NCI-H1694 (cell line): ENCODE measurements at places on chromosomes 5 and 9.
A peak's percentile ranks its signal among the peaks of the same experiment; 100 is the strongest.

GRCh38 chr5:32639943-32640342, 54.6 kb downstream of the SUB1 start:
- DNase-seq, result no peak

GRCh38 chr9:12748016-12748415, 26.8 kb upstream of the LURAP1L start:
- no peak for DNase-seq

DNA sequence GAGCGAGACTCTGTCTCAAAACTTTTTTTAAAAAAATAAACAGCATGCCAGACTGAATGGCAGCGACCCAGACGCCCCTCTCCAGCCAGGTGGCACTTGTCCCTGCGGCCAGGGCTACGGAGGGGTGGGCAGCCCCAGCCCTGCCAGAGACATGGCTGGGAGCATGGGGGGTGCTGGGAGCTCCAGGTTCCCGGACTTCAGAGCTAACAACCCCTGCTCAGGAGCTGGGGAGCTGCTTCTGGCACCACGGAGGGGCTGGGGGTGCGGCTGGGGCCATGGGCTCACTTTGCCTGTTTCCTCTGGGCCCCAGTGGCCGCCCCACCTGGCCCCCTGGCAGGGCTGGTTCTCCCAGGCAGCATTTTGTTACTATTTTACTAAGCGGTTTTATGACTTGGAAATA, 49.9 kb downstream of the SLC12A7 start:
- no peak for DNase-seq

DNA sequence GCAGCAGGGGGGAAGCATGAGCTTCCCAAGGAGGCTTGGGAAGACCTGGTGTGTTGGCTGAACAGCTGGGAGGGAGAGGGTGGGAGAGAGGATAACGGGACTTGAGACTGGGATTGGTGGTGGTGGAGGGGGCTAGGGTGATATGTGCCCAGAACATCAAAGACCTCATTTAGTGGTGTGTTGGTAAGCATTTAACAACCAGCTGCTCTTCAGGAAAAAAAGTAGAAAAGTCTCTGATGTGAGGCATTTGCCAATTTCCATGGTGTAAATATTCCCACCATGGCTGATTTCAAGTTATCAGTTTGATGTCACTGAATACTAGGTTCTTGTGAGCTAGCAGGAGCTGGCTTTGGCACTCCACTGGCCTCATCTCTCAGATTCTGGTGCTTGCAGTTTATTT, 170.8 kb downstream of the MACROH2A1 start:
- DNase-seq, result no peak

- DNase-seq, result no peak
Observed at GRCh38 chr9:120891884-120892747, 15.1 kb upstream of the PHF19 start.

DNA sequence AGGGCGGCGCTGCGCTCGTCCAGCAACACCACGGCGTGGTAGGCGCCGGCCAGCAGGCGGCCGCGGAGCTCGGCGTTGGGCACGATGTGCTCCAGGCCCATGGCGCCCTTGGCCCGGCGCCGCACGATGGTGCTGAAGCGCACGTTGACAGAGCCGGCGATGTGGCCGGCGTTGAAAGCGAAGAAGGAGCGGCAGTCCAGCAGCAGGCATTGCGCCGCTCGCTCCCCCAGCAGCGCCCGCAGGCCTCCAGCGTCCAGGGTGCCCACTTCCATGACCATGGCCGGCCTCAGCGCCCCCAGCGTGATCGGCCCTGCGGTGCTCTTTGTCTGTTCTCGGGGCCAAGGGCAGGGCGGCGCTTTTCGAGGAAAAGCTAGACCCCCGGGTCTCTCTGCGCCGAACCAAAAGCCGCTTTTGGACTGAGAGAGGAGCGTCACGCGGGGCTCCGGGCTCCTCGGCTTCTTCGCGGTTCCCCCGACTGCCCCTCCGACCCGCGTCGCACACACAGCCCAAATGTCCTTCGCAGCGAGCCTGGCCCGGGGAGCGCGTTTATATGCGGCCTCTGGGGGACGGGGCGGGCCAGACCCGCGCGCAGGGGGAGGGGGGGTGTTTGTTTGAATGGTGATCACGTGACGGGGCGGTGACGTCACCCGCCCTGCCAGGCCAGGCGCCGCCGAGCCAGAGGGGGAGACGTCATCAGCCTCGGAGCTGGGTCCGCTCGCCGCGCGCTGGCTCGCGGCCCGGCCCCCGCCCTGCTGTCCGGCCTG, at the start of gene DUSP1:
Gene DUSP1, minus strand, starts transcription at position 521 of the 764 bp plus-strand sequence. Its CDS starts 243 bp downstream, at position 278.
- DNase-seq, result peak; percentile 79

DNA sequence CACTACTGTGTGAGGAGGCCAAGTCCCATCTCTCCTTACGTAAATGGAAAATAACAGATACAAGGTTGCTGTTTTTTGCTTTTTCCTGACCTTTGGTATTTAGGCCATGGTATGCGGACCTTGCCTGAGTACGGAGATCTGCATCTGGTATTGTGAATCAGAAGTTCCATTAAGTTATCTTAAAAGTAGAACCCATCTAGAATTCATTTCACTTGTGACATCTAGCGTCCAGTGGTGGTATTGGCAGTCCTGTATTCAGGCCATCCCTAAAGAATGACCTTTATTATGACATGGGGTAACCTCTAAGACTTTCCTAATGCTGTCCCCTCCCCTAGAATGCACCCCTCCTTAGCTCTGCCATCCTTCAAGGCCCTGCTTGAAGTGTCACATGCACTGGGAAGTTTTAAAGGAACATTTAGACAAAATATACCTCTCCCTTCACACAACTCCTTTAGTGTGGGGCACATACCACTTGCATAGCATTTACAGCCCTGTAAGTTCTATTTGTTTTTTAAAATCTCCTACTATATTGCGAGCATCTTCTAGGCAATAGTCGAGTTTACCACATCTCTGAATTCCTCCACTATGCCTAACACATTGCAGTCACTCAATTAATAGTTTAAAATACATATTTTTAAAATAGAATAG, 1.9 kb upstream of the SPDL1 start:
- no peak for DNase-seq

- peak; percentile 81 for DNase-seq
Observed at GRCh38 chr5:137598399-137598798, 99.3 kb upstream of the SPOCK1 start.

- no peak for DNase-seq
Observed at GRCh38 chr5:176608937-176609723, 826 bp downstream of the GPRIN1 start.

DNA sequence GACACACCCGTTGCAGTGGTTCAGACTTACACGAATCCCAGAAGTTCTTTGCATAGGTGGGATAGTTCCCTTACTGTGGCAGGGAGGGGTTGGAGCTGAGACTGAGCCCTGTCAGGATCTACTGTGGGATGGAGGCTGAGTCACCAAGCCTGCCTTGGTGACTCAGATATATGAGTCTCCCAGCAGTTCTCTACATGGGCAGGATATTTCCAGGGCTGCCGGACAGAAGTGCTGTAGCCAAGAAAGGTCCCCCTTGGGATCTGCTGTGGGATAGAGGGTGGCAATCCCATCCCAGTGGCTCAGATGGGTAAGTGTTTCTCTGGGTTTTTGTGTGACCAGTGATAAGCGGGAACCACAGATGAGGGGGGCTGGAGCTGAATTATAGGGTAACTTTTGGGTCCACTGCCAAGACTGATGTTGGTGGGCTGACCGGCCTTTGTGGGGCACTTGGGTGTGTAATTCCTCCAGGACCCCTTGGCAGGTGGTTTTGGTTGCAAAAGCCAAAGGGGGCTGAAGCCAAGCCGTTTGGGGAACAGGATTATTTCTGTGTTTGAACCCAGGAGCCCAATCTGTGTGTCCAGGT, 18.7 kb downstream of the XRCC4 start:
- DNase-seq, result no peak

DNA sequence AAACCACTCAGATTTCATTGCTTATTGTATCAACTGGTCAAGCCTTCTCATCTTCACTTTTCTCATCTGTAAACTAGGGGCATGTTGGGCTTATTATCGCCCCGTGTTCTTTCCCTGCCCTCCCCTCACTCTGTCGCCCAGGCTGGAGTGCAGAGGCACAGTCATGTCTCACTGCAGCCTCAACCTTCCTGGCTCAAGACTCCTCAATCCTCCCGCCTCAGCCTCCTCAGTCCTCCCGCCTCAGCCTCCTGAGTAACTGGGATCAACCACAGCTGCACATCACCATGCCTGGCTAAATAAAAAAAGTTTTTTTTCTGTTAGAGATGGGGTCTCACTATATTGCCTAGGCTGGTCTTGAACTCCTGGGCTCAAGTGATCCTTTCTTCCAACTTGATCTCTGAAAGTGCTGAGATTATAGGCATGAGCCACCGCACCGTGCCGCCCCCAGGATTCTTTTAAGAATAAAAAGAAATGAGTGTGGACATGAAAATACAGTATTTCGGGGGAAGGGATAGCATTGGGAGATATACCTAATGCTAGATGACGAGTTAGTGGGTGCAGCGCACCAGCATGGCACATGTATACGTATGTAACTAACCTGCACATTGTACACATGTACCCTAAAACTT, 2.0 kb downstream of the MAML1 start:
- DNase-seq, result no peak

GRCh38 chr5:14724633-14725032, 60.1 kb downstream of the OTULIN start:
- no peak for DNase-seq

DNA sequence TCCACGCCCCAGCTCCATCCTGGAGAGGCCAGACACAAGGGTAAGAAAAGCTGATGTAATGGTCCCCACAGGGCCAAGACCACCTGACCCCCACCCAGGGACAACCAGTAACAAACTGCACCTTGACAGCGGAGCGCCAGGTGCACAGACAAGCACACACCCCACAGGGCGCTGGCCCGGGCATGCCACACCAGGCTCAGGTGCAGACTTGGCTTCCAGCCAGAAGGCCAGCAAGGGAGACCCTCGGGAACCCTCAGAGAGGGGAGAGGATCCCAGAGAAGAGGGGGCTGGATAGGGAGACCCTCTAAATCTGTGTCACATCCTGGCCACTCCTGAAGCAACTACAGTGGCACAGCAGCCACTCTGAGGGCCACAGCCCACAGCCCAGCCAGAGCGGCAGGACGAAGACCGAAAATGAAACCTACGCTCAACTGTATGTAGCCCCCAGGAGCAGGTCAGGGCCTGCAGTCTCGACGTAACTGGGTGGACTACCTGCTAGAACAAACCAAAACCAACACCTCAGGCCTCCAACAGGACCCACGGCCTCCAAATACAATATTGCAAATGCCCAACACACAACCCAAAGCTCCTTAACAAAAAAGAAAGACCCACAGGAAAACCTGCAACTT, 18.5 kb downstream of the CAMSAP1 start:
- DNase-seq, result no peak

GRCh38 chr5:181153814-181154213, 6.4 kb downstream of the OR2V2 start:
- no peak for DNase-seq

GRCh38 chr5:79423296-79423695, 90.6 kb downstream of the HOMER1 start:
- no peak for DNase-seq

DNA sequence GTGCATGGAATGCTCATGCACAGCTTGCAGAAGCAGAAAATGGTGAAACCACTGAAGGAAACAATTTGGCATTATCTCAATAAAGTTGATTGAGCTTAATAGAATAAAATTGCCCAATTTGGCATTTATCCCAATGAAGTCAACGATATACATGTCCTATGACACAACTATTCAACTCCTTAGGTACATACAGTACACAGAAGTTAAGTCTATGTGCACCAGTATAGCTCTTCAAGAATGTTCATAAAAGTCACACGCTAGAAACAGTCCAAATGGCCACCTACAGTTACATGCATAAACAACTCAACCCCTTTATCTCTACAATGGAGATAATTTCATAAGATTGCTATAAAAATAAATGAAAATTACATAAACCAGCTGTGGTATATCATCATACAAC, 184.5 kb downstream of the DENND1A start:
- no peak for DNase-seq

- peak; percentile 73 for DNase-seq
Observed at GRCh38 chr9:33374634-33375237, 27.6 kb downstream of the AQP7 start.

DNA sequence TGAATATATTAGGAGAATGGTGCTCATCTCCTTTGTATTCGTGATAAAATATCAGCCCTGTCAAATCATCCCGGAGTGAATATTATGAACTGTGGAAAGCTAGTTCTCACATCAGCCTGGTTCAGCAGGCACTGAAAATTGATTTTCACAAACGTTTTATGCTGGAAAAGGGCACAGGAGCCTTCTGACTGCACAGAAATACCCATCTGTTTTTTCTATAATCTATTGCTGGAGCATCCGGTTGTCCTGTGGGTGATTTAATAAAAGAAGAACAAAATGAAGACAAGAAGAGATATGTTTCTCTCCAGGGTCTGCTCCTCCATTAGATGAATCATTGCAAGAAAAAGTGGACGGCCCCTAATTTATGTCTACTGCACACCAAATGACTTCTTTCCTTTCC, 85.3 kb downstream of the PRLR start:
- no peak for DNase-seq

- no peak for DNase-seq
Observed at GRCh38 chr9:110337727-110338126, at the start of gene TXNDC8. TSS of gene TXNDC8 (minus strand) at chr9:110337863.

GRCh38 chr5:129639331-129639730, 108.6 kb upstream of the MINAR2 start:
- no peak for DNase-seq

- no peak for DNase-seq
Observed at GRCh38 chr5:97508864-97509263, 325.8 kb upstream of the RIOK2 start.
